Stimulated activated CD4-positive, alpha-beta T cell treated with anti-CD3 and anti-CD28 coated beads, Interleukin-12 subunit alpha, Interleukin-12 subunit beta, amount 100 ng/mL, for 24 hours (primary cell): ENCODE measurements at places on chromosomes 16 and 17.

DNA sequence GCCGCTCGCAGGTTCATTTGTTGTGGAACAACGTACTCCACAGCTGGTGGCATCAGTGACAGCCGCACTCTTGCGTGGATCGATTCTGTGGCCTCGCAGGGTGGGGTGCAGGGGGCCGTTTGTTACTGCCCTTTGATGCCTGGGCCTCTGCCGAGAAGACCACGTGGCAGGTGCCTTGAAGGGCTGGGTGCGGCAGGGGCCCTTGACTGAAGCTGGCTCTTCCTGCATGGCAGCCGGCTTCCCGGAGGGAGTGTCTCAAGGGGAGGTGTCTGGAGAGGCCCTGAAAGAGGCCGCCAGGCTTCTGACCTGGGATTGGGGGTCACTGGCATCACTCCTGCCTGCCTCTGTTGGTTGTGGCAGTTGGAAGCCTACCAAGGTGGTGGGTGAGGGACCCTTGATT lies 43.8 kb downstream of the TBCD start:
- no peak for DNase-seq

- DNase-seq: no peak
Observed at GRCh38 chr17:49016775-49017463, 19.7 kb downstream of the IGF2BP1 start.

GRCh38 chr17:19742495-19742894 lies 5.6 kb downstream of the ALDH3A1 start:
- no peak for DNase-seq

GRCh38 chr16:10300905-10301304 lies 85.0 kb upstream of the ATF7IP2 start:
- DNase-seq: no peak

- DNase-seq: no peak
Observed at GRCh38 chr16:20740007-20740883, 1.4 kb downstream of the THUMPD1 start.
